ENCODE measurements at places on chromosomes 3 and 15. TPM values are rescaled to one million over a fixed set of nuclear protein-coding genes. Genes with fewer than 3 reads are reported as not detected.

The BMF gene
- total RNA-seq = 7.6 TPM

- no peak for DNase-seq
These were observed 264.9 kb upstream of the TPM1 start for GRCh38 chr15:62777671-62778070.

GRCh38 chr3:42702066-42702951, at the start of gene HHATL:
Gene HHATL (minus strand): TSS chr3:42702798. CDS start chr3:42700826, 1,972 bp downstream.
- DNase-seq = no peak

The BUB1B gene
- total RNA-seq = 1.3 TPM

GRCh38 chr15:92683511-92683834, 27.9 kb upstream of the FAM174B start:
- DNase-seq = peak; percentile 53

The SOX2 gene
- total RNA-seq = 7.3 TPM

The NPAP1 gene
- total RNA-seq = not detected

- DNase-seq = no peak
These were observed 67.1 kb downstream of the FEM1B start for GRCh38 chr15:68344600-68344999.

Measured in esophagus muscularis mucosa (tissue), 4 donors.